ENCODE measurements at places on chromosomes 5 and 9.

- DNase-seq, result no peak
These were observed 316.5 kb downstream of the ICE1 start for GRCh38 chr5:5738797-5739489.

DNA sequence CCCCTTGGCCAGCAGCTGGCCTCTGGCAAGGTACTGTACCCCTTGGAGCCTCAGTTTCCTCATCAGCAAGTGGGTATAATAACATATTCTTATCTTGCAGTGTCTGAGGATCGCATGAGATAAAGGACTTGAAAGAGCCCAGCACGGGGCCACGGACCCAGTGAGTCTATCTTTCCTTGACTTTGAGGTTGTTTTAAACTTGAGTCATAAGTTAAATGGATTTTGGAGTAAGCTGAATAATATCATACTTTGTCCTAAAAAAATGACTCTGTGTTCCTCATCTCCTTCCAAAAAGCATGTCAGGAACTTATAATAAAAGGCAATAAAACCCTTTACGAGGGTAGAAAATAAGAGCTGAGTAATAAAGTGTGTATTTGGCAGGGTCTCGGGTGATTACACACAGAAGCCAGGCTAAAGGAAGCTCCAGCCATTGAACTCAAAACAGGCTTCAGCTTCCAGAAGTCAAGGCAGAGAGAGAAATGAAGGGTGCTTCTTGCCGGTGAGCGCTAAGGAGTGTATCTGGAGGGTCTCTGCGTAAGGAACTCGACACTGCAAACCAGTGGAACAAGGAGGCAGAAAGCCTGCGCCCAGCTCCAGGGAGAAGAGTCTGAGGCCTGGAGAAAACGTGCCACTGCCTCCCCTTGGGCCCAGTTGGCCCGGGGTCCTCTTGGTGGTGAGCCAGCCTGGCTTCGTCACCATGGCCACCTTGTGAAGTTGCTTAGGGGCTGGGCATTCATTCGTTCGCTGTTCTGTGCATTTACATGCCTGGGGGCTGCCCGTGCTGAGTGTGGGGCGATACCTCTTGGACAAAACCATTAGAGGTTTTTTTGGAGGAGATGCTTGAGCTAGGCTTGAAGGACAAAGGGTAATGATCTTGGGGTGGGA is 72.4 kb upstream of the PHYKPL start:
- DNase-seq, result no peak

GRCh38 chr9:129309041-129309430 is 131.0 kb upstream of the IER5L start:
- no peak for DNase-seq

DNA sequence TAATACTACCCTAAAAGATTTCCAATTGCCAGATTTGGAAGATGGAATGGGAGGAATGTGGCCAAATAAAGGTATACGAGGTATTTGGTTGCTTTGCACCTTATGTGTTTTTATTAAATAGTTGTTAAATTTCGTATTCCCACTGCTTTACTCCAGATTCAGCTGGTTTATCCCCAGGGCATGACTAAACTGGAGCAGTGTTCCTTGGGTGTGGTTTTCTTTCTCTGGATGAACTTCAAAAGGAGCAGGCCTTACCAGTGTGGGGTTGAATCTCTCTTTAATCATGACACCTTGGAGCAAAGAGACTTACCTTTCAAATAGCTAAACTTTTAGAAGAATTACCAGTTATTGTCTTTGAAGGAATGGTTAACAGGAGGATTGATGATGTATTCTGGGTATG is 121.7 kb upstream of the BNC2 start:
- no peak for DNase-seq

DNA sequence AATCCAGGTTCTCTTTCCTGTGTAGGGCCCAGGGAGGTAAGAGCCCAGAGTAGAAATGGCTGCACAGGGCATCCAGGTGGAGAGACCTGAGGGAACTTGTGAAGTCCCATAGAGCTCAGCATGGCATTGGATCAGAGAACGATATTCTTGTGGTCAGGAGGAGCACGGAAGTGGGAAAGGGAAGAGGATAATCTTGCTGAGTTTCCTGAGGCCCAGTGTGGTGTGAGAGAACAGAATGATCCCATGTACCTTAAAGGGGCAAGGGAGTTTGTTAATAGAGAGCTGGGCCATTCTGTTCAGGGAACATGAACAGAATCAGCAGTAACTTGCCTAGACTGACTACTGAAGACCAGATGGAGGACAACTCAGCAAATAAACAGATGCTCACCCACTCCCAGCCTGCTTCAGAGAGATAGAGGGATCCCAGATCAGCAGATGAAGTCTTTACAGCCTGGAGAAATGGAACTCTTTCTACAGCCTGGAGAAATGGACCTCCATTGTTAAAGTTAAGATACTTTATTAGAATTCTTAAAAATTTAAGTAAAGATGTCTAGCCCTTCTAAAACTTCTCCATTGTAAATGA is 119.7 kb upstream of the ELL2 start:
- no peak for DNase-seq

GRCh38 chr9:115758441-115758840 is 395.1 kb upstream of the PAPPA start:
- no peak for DNase-seq

DNA sequence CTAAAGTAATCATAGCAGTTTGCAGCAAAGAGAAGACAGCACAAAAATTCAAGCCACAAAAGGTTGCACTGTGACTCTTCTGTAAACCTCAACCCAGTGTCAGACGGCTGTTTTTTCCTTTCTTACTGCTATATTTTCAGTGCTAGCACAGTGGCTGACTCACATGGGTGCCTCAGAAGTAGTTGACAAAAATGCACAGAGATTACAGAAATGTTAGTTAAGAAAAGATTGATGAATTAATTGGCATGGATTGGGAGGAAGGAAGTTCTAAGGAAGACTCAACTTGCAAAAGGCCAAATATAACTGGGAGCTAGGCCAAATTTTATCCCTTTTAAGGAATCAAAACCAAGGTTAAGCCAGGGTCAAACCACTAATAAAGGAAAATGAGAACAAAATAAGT is 43.7 kb upstream of the ITGA1 start:
- DNase-seq, result no peak

DNA sequence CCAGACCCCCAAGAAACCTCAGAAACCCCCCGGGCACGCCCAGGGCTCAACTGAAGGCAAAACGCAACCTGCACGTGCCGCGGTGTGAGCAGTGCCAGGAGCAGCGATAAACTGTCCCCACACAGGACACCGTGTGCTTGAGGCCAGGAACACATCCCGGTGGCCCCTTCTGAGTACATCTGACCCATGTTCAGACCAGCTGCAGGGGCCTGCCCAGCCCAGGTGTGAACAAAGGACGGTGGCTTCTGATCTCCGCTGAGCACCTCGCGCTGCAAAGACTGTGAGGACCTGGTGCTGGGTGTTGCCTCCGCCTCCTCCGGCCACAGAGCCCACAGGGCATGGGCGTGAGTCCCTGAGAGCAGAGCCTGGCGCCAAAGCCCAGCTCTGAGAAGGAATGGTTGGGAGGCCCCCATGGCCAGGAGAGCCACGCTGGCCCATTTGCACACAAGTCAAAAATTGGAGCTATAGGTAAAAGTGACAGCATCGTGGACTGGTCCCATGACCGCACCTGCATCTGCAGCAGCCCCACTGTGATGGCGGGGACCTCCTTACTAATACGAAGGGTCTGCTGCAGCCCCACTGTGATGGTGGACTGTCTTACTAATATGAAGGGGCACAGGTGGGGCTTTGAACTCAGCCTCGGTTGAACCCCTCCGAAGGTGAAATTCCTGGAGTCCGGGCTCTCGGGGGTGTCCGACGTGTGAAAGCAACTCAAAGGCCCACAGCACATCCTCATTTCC is 31.5 kb downstream of the NDUFS6 start:
- DNase-seq, result peak; percentile 14

Measured in retina (tissue), 1 donor.